ENCODE measurements at places on chromosomes 1 and 21.

GRCh38 chr1:68570871-68571270 lies 74.0 kb upstream of the DEPDC1 start:
- DNase-seq = no peak

DNA sequence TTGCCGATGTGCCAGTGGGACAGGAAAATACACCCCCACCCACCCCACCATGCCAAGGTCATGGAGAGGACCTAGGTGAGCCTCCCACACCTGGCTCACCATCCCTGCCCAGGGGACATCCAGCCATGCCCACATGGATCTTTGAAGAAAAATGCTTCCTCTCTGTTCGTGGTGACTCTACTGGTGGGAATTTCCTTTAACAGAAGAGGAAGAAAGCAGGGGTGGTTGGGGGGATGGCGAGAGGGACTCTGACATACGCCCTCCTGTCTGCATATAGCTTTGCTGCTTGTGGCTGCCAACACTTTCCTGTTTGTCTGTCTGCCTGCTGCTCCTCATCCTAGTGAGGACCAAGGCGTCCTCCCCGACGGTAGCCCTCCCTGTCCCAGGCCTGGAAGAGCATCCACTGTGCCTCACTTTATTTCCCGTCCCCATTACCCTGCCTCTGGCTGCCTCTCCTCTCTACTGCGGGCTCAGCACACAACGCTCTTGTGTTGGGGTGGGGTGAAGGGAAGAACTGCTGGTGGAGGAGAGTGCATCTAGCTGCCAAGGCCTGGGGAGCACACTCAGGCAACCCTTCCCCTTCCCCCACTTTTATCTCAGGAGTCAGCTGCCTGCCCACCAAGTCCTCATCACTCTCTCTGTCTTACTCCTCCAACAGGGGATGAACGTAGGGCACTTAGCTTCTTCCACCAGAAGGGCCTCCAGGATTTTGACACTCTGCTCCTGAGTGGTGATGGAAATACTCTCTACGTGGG lies 2.5 kb downstream of the SEMA4A start:
- peak; percentile 25 for DNase-seq

GRCh38 chr1:42266253-42267135 lies 68.5 kb downstream of the FOXJ3 start:
- DNase-seq = no peak

DNA sequence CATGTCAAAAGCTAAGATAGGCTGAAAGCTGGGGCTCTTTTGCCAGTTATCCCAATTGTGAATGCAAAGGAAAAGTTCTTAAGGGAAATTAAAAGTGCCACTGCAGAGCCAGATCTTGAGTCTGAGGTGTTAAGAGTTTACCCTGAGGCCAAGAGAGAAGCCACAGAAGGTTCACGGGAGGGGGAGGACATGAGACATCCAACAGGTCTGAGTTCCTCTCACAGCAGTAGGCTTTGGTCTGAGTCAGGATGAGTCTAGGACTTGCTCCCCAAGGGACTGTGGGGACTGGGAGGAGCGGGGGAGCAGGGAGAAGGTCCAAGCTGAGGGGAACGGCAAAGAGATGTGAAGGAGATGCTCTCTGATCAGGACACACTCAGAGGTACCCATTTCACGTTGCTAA lies 411.2 kb upstream of the CAMK1G start:
- no peak for DNase-seq

- DNase-seq = no peak
Observed at GRCh38 chr1:18901952-18902522, 318 bp downstream of the ALDH4A1 start.

GRCh38 chr1:35644204-35644603 lies 2.9 kb upstream of the PSMB2 start:
- DNase-seq = no peak

- DNase-seq = peak; percentile 81
Observed at GRCh38 chr1:198556971-198557370, 16.5 kb upstream of the ATP6V1G3 start.

- no peak for DNase-seq
Observed at GRCh38 chr1:171438441-171438840, 46.9 kb upstream of the PRRC2C start.

DNA sequence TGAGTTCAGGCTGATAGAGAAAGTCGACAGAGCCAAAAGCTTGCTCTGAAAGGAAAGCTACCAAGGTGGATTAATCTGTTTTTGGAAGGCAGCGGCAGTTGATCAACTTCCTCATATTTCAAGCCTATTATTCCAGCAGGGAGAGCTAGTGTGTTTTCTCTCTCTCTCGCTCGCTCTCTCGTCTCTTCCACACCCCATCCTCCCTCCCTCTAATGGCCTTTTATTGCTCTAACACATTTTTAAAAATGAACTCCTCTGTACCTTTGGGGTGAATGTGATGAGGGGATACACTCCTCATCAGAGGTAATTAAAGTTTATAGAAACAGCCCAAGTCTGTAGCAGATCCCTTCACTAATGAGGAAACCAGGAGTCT lies 126.4 kb downstream of the CLIC6 start:
- DNase-seq = no peak

GRCh38 chr1:34518146-34518699 lies 236.6 kb upstream of the GJB5 start:
- no peak for DNase-seq

GRCh38 chr1:37989361-37989930 lies 376 bp downstream of the SF3A3 start:
- DNase-seq = no peak

DNA sequence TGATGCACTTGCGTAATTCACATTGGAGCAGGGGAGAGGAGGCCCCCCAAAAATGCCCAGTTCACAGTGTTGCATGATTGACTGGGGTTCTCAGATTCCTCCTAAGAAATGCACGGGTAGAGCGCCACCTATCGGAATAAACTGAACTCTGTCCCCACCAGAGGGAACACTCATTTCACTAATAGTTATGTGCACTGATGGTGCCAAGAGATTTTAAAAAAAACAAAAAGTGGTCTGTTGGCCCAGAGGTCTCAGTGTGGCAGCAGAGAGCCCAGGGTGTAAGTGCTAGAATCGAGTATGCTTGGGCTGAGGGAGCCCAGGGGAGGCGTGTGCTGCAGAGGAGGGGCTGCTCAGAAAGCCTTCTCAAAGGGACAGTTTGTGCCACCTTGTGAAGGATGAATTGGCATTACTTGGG lies 6.9 kb downstream of the PINK1 start:
- DNase-seq = peak; percentile 45

- DNase-seq = no peak
Observed at GRCh38 chr1:65953170-65953569, 160.5 kb downstream of the PDE4B start.

- no peak for DNase-seq
Observed at GRCh38 chr1:86527306-86527705, 19.6 kb upstream of the CLCA4 start.

- DNase-seq = no peak
Observed at GRCh38 chr1:40795811-40796586, 12.4 kb downstream of the KCNQ4 start.

GRCh38 chr1:115099693-115100050 lies 10.4 kb upstream of the TSPAN2 start:
- no peak for DNase-seq

DNA sequence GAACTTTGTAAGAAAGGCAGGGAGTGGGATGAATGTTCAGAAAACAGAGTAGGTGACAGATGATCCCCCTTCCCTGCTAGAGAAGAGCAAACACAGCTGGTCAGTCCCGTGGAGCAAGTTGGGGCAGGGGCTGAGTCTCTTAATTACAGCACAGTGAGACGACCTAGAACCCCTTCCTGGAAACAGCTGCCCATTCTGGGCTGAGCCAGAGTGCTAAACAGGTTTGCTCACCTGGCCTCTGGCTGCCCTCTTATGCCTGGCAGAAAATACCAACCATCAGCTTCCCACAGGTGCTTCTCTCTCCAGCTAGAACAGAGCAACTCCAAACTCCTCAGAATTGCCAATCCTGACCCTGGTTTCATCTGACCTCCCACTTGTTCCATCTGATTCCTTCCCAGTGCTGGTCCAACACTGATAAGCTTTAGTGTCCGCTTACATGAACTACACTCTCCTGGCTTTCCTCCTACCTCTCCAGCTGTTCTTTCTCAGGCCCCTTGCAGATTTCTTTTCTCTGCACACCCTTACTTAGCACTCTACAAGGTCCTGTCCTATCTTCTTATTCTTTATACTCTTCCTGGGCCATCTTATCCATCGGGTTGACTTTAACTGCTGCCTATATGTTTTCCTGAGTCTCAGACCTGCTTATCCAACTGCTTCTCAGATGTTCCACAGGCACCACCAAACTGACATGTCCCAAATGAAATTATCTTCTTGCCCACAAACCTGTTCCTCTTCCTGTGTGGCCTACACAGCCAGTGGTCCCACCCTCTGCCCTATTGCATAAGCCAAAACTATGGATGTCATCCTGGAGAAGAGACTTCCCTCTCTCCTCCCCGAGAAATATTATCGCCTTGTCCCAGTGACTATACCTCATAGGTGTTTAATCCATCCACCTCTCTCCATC lies 22.6 kb upstream of the COL9A2 start:
- DNase-seq = no peak

DNA sequence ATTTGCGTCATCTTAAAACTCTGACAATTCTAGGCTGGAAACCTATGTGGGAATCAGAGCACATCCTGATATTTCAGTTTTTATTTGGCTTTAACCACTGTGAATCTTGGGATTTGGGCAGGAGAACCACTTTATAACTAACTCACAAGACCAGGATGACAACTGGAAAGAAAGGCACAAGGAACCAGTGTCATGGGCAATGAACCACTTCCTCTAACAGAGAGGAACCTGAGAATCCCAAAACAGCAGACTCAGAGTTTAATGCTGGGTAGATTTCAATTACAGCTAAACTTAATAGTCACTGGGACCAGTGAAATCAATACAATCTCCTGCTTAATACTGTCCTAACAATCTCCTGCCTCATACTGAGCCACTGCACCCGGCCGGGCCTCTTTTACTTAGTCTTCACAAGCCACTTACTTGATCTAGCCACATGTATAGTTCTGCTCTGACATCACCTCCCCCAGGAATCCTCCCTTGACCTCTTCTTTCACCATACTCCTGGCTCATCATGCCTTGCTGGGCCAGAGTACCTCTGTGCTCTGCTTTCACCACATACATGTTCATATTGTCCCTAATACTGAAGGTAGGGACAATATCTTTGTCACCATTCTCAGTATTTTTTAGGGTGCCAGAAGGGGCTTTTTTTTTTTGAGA lies 20.2 kb upstream of the SLFNL1 start:
- no peak for DNase-seq

DNA sequence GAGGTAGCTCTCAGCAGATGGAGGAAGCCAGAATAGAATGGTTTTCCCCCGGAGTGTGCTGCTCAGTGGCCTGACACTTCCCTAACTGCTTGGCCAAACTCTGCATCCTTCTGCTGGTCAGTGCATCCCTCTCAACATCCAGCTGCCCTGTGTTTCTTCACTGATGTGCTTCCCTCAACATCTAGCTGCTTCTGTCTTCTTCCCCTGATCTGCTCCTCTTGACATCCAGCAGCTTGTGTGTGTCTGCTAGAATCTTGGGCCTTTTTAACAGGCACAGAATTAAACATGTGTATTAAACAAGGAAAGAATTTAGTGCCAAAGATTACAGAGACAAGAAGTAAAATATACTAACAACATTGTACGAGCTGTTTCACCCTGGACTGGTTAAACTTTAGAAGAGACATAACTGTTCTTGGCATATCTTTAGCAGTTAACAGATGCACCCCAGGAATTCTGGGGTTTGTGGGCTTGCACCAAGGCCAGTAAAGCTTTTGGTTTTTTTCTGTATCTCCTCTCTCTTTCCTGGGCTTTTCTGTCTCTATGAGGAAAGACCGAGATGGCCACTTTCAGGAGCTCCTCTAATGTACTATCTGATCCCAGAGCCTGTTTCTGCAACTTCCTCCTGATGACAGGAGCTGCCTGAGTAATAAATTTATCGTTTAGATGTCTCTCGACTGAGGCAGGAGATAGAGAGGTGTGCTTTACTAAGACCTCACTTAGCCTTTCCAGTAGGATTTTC lies 34.8 kb upstream of the HSD3B1 start:
- DNase-seq = no peak

GRCh38 chr1:25744140-25744581 lies 55.8 kb upstream of the SELENON start:
- no peak for DNase-seq

DNA sequence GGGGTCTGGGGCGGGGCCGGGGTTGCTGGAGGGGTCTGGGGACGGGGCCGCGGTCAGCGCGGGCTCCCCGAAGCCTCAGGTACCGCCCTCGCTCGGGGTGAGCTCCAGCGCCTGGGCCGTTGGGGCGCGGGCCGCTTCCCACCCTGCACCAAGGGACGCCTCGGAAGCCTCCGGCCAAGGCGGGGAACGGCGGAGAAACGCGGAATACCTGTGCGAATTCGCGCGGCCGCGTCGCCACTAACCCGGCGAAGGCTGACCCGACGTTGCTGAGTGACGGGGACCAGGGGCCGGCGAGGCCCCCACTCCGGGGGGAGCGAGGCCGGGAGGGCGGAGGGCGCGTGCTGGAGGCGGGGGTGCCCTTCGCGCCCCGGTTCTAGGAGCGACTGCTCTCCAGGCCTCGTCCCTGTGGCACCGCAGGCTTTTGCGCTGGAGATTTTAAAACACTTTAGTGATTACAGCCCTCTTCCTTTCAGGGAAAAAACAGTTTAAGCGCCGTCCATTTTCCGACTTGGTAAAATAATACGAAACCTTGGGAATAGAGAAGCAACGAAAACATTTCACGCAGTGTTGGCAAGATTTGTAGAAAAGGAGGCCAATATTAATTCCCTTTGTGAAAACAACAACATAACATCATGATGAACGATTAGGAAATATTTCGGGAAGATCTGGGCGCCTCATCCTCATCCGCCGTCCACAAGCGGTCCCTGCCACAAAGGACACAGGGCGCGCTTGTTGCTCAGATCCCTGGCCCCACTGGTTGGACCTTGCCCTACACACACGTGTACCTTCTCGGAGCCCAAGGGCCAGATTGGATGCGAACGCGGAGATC lies 971 bp upstream of the GNG4 start:
- no peak for DNase-seq

DNA sequence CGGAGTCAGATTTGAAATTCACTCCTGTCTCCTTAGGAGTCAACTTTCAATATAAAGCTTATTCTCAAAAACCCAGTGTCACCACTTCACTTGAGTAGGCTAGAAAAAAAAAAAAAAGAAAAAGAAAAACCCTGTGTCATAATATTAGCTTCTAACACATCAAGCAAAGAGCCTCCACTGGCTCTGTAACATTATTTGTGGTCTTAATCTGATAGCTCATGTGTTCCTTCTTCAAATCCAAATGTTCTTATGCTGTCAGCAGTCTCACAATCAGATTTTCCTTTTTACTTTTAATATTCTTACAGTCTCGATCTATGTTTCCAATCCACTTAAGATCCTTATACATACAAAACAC lies 26.1 kb upstream of the PSMG1 start:
- DNase-seq = no peak

All from CD4-positive, alpha-beta T cell treated with Interleukin-15 for 1 hour (primary cell).